ENCODE measurements at places on chromosomes 11 and 22.
A peak's percentile ranks its signal among the peaks of the same experiment; 100 is the strongest.

DNA sequence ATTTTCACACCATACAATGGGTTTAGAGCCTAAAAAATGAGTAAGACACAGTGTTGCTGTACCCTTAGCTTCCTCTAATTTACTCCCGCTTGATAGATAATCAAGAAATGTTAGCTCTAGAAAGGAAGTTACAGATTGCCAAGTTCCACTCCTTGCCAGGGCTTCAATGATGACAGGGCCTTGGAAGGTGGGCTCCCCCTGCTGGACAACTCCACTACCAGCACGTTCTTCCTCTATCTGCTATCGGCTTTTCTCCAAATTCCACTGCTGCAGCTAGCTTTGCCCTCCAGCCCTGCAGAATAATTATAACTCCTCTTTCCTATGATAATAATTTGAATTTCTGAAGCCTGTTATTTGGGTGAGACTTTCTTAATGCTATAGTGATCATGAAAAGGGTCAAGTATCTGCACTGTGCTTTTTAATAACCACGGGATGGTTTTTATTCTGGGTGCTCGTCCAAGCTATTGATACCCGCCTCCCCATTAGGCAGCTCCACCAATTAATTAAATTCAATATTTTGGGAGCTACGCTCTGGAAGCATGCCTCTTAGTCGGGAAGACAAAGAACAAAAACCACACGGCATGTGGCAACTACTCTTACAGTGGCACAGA is 9.0 kb downstream of the SYN3 start:
- DNase-seq = peak; percentile 55

GRCh38 chr11:78179459-78180071 is 8.9 kb downstream of the KCTD21 start:
- no peak for DNase-seq

DNA sequence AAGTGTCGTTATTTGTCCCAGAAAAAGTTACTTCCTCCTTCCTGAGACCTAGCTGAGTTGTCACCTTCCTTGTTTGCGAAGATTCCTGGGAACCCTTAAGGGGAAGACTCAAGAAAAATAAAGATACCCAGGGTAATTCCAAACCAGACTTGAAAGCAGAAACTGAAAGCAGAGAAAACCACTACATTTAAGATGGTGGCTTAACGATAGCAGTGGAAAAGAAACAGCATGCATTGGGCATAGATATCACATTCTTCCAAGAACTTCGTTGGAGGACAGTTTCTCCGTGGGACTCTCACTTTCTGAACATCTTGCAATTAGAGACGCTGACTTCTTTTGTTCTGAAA is 89.1 kb downstream of the FAM76B start:
- DNase-seq = peak; percentile 62

DNA sequence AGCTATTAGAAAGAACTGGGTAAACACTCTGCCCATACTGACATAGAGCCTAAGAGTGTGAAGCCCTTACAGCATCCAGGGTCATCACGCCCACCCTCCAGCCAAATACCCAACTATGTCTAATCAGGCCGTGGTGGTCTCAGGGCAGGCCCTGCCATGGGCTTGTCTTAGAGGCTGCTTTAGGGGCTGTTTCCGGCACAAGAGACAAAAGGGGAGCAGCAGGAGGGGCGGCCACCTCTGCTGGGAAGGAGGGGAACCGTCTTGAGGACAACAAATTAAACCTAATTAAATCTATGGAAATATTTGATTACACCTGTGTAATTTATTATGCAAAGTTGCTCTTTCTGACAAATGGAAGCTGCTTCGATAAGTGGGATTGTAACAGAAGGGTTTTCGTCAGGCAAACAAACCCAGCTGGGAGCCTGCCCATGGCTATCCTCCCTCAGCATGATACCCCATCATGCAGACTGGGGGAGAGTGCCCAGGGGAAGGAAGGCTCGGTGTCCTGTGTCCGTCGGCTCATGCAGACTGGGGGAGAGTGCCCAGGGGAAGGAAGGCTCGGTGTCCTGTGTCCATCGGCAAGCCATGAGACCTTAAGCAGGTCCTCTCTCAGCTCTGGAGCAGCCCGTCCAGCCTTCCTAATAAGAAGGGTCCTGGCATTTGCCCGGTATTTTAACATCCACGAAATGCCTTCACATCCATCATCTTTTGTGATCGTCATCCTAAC is 163.6 kb upstream of the B3GAT1 start:
- no peak for DNase-seq

- no peak for DNase-seq
Measured at GRCh38 chr11:81380395-81380794, 1353.3 kb downstream of the FAM181B start.

DNA sequence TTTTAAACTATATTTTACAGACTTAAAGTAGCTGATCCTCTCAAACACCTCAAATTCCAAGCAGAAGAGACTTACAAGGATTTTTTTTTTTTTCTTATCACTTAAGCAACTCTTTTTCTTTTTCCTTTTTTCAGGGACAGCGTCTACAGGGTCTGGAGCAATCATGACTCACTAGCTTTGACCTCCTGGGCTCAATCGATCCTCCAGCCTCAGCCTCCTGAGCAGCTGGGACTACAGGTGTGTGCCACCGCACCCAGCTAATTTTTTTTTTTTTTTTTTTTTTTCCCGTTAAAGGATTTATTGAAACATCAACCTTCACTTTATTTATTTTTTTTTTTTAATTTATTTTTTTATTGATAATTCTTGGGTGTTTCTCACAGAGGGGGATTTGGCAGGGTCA is 4.5 kb upstream of the MACROD1 start:
- DNase-seq = no peak

DNA sequence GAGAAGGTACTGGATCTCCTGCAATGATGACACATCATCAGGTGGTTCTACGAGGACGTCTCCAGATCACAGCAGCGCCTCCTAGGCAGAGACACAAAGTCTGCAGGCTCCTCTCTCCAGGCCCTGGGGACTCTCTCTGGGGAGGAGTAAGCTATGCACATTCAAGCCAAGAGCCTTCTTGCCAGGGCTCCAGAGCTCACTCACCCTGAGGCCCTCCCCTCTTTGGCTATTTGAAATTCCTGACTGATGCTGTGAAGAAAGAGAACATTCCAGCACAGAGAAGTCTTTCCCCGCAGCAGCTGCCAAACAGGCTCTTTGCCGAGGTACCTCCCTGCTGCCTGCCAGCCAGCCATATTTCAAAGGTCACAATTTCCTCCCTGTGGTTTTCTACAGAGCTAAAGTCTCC is 204.9 kb downstream of the CSNK2A3 start:
- DNase-seq = no peak

GRCh38 chr22:46139895-46140350 is 10.4 kb upstream of the PPARA start:
- DNase-seq = no peak

GRCh38 chr11:35352077-35352888 is 67.1 kb downstream of the SLC1A2 start:
- no peak for DNase-seq

DNA sequence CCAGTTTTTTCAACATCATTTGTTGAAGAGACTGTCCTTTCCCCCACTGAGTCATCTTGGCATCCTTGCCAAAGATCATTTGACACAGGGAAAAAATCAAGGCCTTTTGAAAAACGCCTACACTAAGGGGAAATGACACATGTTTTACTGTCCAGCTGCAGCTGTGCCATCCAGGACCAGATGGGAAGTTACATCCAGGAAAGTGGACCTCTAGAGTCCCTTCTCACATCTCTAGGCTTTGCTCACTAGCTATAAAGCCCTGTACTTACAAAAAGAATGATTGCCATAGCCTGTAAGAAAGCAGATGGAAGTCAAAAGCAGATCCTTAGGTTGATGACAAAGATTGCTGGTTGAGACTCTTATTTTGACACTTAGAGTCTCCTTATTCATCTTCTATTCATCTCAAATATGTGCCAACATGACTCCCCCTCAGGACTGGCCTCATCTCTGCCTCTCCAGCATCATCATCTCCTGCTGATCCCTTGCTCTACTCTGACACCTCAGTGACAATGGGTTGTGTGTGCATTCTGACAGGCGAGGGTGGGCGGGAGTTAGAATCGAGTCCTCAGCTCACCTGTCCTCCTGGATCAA is 22.8 kb downstream of the OSBP2 start:
- no peak for DNase-seq

- DNase-seq = no peak
Measured at GRCh38 chr11:35009191-35009943, 92.9 kb downstream of the PDHX start.

DNA sequence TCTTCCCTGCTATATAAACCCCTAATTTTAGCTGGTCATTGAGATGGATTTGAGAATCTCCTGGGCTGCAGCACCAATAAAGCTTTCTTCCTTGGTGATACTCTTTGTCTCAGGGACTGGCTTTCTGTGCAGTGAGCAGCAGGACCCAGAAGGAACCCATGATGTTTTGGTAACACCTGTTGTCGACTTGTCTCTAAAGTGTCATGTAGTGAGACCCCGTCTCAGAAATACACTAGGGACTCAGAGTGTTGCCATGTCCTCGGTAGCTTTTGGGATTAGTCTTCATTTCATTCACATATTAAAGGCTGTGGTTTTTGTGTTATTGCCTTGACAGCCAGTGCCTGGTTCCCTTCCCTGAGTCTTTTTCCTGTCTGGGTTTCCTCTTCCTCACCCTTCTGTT is 1078.7 kb downstream of the TBC1D22A start:
- DNase-seq = no peak

- DNase-seq = no peak
Measured at GRCh38 chr11:27839226-27839913, 139.1 kb upstream of the BDNF start.

DNA sequence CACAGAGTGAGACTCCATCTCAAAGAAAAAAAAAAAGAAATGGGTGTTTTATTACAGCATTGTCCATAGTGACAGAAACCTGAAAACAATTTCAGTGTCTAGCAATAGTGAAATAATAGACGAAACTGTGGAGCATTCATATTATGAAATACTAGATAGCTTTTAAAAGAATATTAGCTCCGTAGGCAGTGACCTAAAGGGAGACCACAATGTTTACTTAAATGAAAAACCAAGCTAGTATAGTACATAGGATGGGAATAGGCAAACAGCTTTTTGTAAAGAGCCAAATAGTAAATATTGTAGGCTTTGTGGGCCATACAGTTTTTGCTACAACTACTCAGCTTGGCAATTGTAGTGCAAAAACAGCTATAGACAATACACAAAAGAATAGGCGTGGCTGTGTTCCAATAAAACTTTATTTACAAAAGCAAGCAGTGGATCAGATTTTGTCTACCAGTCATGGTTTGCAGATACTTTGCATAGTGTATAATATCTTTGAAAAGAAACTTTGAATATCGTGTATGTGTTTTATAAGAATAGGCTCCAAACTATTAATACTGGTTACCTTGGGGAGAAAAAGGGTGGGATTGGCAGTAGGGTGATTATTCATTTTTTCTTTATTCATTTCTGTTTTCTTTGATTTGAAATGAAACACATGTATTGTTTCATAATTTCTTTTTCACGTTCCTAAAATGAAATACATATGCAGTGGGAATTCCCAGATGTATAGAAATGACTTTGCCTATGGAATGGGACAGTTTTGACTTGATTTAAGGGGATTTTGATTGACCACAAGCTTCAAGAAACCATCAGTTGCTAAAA is 50.7 kb downstream of the PRR5L start:
- no peak for DNase-seq

- no peak for DNase-seq
Measured at GRCh38 chr11:64351136-64351631, 7.8 kb upstream of the RPS6KA4 start.

- no peak for DNase-seq
Measured at GRCh38 chr22:43897751-43898261, 6.0 kb upstream of the PNPLA5 start.

DNA sequence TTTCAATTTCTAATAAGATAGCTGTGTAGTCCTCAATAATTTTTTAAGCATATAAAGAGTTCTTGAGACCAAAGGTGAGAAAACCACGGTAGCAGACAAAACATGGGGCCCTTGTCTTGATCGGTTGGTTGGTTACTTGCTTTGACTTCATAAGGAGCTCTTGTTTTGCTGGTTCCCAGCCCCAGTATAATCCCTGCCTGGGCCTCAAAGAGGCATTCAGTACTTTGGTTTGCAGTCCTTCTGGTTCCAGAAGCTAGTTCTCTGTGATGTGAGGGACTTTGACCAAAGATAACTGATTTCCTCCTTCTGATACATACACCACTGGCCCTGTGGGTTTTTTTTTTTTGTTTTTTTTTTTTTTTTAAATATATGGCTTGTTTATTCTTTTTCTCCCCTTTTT is 17.1 kb downstream of the MARK2 start:
- no peak for DNase-seq

GRCh38 chr11:134471087-134471715 is 59.2 kb upstream of the B3GAT1 start:
- no peak for DNase-seq

DNA sequence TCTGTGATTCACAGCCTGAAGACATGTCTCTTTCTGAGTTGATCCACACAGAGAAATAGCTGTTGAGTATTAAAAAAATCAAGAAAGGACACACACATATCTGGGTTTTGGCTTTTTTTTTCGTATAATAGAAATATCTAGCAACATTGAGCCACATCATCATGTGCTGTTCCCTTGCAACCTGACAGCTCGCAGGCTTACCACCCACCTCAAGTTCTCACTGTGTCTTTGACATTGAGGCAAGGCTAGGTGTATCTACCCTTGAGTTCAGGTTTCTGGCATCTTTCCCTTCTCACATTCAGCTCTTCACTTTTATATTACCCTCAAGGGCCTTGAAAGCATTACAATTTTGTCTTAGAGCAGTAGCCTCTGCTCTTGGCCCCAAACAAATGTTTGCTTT is 490.3 kb upstream of the KIRREL3 start:
- no peak for DNase-seq

DNA sequence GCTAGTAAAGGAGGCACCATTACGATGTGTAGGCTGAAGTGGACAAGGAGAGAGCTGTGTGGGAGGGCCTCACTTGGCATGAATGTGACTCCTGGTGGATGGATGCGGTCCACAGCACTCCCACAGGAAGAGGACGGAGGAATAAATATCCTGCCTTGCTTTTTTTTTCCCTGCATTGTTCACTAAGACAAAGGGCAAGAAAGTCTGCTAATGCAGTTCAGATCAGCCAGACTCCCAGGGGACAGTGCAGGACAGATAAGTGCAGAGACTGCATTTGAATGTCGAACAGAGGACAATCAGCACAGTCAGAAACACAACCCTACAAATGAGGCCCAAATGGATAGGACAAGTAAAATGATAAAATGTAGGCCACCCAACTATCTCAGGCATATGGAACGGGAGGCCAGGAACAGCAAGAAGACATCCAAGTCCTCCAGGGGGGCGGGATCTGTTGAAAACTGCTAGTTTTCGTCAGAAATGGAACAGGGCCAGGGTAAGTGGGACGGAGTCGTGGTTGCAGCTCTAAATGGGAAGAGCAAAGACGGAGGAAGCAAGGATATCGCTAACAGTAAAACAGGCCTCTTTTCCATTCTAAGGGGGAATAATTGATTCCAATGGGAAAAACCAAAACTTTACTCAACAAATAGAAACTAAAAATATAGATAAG is 25.2 kb upstream of the OR8B8 start:
- no peak for DNase-seq

DNA sequence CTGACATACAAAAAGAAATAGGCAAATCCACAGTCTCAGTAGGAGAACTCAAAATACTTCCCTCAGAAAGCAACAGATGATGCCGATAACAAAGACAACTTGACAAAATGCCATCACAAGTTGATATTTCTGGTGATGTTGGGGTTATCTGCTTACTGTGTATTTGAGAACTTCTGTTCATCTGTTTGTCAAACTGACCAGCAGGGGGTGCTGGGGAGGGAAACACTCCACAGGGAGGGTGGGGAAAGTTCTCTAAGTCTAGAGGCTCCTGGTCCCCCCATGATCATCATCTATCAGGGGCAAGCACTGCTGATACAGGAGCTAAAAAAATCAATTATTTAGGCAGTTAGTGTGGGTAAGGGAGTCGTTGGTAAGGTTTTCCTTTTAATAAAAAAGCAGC is 19.2 kb downstream of the GLYATL1 start:
- peak; percentile 47 for DNase-seq

All from CD4-positive, alpha-beta T cell treated with Interleukin-4 for 1 hour (primary cell).